Stomach (tissue), 19 donors: ENCODE measurements at places on chromosomes 11 and 22.

GRCh38 chr11:23944923-23945322, 551.9 kb upstream of the LUZP2 start:
- no peaks in the 10 kb centered on the region for H3K36me3 ChIP-seq
- no peaks in the 10 kb centered on the region for H3K4me1 ChIP-seq
- no peak overlapping the region for H3K27ac ChIP-seq
- H3K27me3 ChIP-seq, result no peaks in the 10 kb centered on the region
- no peak overlapping the region for H3K4me3 ChIP-seq

GRCh38 chr11:111531687-111532364, 8.7 kb upstream of the LAYN start:
- H3K27me3 ChIP-seq, result peaks cover 4% of the 10 kb centered on the region
- no peak for DNase-seq
- no peaks in the 10 kb centered on the region for H3K36me3 ChIP-seq
- H3K27ac ChIP-seq, result no peak overlapping the region
- no peak overlapping the region for H3K4me3 ChIP-seq
- H3K4me1 ChIP-seq, result no peaks in the 10 kb centered on the region

DNA sequence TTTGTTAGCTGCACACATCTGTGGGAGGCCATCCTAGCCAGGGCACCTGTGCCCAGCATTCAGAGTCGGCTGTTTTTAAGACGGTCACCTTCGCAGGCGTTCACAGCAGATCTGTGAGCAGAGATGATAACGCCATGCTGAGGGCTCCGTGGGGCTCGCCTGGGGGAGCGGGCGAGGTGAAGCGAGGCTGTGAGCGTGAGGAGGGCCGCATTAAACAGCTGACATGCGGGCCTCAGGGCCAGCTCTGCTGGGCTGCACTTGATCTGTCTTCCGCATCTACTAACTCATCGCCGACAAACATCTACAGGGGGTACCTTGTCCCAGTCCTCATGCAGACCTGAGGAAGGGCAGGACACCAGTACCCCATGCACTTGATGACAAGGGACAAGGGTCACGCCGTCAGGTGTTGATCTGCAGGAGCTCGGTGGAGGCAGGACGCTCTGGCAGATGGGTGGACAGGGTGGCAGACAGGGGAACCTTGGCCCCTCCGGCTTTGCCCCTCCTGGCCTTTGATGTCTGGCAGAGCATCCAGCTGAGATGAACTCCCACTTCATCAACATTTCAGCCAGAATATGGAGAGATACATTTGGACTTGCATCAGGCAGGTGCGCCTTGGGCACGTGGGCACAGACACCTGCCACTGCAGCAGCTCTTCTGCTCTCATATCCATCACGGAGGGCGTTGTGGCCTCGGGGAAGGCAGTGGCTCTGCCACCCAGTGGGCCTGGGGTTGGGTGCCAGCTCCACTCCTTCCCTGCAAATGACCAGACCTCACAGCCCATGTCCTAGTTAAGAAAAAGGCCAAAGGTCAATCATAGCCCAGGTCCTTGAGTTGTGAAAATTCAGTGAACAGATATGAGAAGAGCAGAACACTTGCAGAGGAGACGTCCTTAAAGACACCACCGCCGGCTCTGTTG, 822.9 kb downstream of the BRD1 start:
- DNase-seq, result no peak
- H3K27ac ChIP-seq, result no peak overlapping the region
- no peaks in the 10 kb centered on the region for H3K36me3 ChIP-seq

DNA sequence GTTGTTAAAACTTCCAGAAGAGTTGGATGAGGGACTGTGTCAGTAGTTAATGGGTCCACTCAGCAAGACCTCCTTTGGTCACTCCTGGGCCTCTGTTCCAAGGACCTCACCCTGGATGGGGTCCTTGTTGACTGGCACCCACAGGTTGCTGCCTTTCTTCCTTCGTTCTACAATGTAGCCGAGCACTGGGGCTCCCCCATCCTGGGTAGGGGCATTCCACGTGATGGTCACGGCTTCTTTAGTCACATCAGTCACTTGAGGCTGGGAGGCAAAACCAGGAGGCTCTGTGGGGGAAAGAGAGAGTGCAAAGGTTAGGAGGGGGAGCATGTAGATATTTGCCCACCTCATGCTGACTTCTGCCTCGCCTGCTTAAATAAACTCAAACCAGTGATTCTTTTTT, 12.0 kb downstream of the TMEM86A start:
- no peak overlapping the region for H3K27ac ChIP-seq
- DNase-seq, result no peak
- H3K4me3 ChIP-seq, result no peak overlapping the region
- no peaks in the 10 kb centered on the region for H3K27me3 ChIP-seq
- H3K4me1 ChIP-seq, result peaks cover 15% of the 10 kb centered on the region

DNA sequence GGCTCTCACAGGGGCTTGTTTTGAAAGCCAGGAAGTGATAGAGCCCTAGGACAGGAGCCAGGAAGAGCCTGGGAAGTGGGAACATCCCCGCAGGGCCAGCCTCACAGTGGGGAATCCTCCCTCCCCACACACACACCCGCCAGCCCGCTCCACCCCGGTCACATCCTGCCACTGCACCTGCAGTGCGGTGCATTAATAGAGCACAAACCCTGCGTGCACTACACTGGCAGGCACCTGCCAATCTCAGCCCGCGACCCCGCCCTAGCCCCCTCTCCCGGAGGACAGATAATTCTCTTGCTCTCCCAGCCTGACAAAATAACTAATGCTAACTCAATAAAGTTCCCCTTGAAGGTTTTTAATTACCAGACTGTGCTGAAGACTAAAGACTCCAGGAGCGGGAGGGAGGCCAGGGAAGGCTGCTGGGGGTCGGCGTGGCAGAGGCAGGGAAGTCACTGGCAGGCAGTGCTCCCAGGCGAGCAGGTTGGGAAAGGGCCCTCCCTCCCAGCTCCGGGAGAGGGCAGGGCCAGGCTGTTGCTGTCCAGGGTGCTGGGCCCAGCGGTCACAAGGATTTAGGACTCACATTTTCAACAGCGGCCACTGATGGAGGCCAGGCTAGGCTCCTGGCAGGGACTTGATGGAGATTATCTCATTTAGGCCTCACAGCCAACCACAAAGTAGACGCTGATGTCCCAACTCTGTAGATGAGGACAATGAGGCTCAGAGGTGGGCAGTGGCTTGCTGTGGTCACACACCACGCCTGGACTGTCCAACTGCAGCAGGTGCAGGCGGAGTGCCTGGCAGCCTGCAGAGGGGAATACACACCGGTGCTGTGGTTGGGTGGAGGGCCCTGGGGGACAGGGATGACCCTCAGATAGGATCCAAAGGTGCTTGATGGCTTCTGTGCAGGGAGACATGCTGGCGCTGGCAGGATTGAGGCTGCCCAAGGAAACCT, 23.9 kb upstream of the TCF20 start:
- peak; percentile 90 for DNase-seq
- peaks cover 21% of the 10 kb centered on the region for H3K4me1 ChIP-seq
- no peak overlapping the region for H3K27ac ChIP-seq
- H3K36me3 ChIP-seq, result no peaks in the 10 kb centered on the region
- H3K4me3 ChIP-seq, result no peak overlapping the region

DNA sequence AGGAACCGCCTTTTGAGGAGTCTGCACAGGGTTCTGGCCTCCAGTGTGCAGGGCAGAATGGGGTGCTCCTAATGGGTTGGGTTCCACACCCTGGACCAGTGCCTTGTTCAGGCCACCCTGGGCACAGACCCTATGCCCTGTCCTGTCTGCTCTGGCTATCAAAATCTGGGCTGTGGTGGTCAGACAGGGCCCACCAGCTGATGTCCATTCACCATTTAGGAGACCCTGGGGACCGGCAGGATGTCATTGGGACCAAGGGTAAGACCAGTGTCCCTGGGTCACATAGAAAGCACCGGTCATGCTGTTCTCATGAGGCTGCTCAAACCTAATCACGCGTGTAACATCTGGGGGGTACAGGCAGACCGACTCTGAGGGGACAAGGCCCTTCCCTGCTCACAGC, 37.3 kb downstream of the PARVG start:
- no peaks in the 10 kb centered on the region for H3K36me3 ChIP-seq
- no peak for DNase-seq
- no peak overlapping the region for H3K27ac ChIP-seq

DNA sequence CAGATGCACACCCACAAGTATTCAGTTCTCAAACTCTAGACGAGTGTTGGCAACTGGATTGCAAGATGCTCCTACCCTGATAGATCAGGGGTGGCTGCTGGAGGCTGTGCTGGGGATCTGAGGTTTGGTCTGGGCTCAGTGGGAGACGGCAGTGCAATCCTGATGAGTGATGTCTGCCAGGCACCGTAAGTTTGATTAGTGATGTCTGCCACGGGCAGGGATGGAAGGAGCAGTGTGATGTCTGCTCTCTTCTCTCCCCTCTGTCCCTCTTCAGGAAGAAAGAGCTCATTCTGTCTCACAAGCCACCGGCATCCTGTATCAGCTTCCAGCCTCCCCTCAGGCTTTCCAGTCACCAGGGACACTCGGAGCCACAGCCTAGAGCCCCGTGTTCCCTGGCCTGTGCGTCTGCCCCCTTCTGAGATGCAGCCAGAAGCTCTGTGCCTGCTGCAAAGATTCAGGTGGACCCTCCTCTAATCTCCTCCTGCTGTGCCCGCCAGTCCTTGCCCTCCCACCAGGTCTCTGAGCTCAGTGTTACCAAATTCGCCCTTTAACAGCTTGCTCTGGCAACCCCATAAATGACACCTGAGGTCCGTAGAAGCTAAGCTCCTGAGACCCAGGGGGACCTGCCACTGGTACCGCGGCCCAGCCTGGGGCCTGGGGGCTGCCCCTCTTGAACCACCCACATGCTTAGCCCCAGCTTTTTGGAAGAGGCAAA, 19.9 kb downstream of the TP53I11 start:
- H3K27me3 ChIP-seq, result no peaks in the 10 kb centered on the region
- no peaks in the 10 kb centered on the region for H3K4me1 ChIP-seq
- no peak overlapping the region for H3K4me3 ChIP-seq
- H3K36me3 ChIP-seq, result no peaks in the 10 kb centered on the region

GRCh38 chr22:44986926-44987325, 22.9 kb downstream of the PHF21B start:
- no peaks in the 10 kb centered on the region for H3K36me3 ChIP-seq
- DNase-seq, result no peak
- no peaks in the 10 kb centered on the region for H3K4me1 ChIP-seq
- no peaks in the 10 kb centered on the region for H3K27me3 ChIP-seq

GRCh38 chr22:17303441-17303839, 65.8 kb upstream of the CECR2 start:
- peak; percentile 13 for DNase-seq
- H3K4me3 ChIP-seq, result no peak overlapping the region
- H3K27me3 ChIP-seq, result no peaks in the 10 kb centered on the region
- no peaks in the 10 kb centered on the region for H3K4me1 ChIP-seq

GRCh38 chr11:115042002-115042401, 363.7 kb downstream of the NXPE2 start:
- H3K4me1 ChIP-seq, result no peaks in the 10 kb centered on the region
- no peaks in the 10 kb centered on the region for H3K27me3 ChIP-seq
- DNase-seq, result no peak
- H3K4me3 ChIP-seq, result no peak overlapping the region
- no peak overlapping the region for H3K27ac ChIP-seq

DNA sequence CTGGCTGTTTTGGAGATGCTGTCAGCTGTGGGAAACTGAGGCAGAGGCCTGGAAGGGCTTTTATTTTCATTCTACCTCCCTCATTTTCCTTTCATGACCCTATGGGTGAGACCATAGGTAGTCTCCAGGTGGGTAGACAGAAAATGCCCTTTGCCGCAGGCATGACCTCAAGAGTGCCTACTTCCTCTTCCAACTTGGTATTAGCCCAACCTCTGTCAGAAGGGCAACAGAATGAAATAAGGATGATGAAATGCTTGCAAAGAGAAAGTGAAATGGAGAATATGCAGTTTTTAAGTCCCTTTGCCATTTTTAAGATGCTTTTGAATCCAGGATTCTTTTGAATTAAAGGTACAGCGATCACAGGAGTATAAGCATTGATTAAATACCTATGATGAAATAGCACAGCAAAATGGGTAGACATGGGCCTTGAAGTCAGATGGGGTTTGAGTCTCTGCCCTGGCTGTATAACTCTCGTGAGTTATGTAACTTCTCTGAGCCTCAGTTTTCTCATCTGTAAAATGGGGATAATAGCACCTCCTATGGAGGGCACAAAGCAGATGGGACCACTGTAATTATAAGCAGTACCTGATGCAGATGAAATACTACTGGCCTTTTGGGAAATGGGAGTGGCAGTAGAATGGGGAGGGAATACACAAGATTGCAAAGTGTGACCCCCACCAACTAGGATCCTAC, 3.7 kb downstream of the ASPHD2 start:
- H3K4me3 ChIP-seq, result no peak overlapping the region
- no peak overlapping the region for H3K27ac ChIP-seq
- peaks cover 44% of the 10 kb centered on the region for H3K4me1 ChIP-seq
- peaks cover 5% of the 10 kb centered on the region for H3K36me3 ChIP-seq
- no peak for DNase-seq

DNA sequence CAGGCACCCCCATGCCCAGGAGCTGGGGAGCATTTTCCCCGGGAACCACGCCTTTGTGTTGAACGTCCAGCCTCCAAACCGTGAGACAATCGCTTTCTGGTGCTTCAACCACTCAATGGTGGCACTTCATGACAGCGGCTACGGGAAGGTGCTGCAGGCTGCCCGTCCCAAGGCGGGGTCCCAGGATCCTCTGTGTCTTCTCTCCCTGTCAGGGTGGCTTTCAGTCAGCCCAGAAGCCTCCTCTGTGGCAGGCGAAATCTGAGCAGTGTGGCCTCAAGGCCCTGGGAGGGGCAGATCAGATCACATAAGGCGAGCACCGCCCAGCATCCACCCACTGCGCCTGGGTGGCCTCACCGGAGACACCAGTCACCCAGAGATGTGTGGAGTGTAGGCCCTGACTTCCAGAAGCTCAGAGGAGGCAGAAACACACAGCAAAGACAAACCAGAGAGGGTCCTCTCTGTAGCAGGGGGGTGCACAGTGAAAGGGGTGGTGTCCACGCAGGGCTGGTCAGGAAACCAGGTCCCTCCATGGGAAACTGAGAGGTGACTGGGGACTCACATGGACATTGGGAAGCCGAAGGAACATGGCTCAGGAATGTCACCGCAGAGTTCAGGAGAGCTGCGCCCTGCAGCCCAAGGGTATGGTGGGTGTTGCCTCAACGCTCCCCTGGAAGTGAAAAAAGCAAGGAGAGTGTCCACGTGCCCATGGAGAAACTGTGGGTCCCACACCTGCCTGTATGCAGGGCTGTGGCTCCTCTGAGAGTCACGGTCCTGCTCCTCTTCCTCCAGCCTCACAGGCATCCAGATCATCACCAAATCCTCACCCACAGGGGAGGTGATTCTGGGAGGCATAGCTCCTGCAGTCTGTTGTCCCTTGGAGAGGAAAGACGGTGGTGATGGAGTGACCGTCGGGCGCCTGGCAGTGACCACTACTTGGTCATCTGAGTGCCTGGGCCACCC, 1420.7 kb downstream of the TBC1D22A start:
- DNase-seq, result no peak
- no peak overlapping the region for H3K4me3 ChIP-seq
- no peaks in the 10 kb centered on the region for H3K4me1 ChIP-seq
- no peak overlapping the region for H3K27ac ChIP-seq

GRCh38 chr11:114478768-114479167, 39.5 kb downstream of the REXO2 start:
- no peak overlapping the region for H3K27ac ChIP-seq
- no peaks in the 10 kb centered on the region for H3K27me3 ChIP-seq
- H3K4me1 ChIP-seq, result peaks cover 18% of the 10 kb centered on the region
- no peaks in the 10 kb centered on the region for H3K36me3 ChIP-seq
- H3K4me3 ChIP-seq, result no peak overlapping the region

GRCh38 chr22:45246060-45246985, 5.6 kb upstream of the KIAA0930 start:
- peak overlapping the region; percentile 84 for H3K27ac ChIP-seq
- no peaks in the 10 kb centered on the region for H3K27me3 ChIP-seq
- H3K4me3 ChIP-seq, result no peak overlapping the region
- H3K4me1 ChIP-seq, result peaks cover 16% of the 10 kb centered on the region
- DNase-seq, result peak; percentile 95
- H3K36me3 ChIP-seq, result no peaks in the 10 kb centered on the region
